ENCODE measurements at places on chromosomes 6 and 20.

DNA sequence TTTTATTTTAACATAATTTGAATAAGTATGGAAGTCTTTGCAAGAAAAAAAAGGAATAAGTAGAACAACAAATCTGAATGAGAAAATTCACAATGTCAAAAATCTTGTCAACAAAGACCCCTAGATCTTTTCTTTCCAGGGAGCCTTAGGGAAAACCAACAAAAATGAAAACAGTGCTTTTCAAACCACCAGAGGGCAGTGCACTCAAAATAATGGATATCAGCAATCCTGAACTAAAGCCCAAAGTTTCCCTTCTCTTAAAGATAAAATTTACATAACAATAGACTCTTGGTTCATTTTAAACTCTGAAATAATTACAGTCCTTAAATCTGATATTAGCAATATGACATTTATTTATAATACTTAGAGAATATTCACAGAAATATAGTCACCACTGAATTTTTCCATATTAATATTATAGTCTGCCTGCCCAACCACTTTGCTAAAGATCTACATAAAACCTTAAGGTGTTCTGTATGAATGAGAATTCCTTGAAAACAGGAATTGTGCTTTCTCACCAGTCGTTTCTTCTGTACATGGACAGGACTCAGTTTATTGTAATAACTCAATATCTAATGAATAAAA, 105.3 kb upstream of the BMP5 start:
- no peak for DNase-seq

DNA sequence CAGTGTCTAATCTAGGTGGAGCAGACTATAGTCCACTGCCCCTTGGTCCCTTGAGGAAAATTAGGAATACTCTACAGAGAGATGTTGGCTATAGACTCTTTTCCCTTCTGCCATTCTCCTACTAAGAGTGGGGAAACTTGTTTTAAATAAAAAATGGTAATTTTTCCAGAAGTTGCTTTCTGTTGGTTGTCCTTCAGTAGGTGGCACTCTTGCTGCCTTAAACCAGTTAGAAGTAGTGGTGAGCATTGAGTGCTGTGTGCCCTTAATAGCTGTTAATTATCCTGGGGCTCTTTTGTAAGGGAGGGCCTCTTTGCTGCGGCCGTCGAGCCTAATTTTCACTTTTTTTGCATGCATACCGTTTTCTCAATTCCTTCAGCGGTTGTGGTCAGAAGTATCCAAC, 2.8 kb downstream of the CMTR1 start:
- no peak for DNase-seq

GRCh38 chr20:6884114-6884513, 116.6 kb downstream of the BMP2 start:
- no peak for DNase-seq

DNA sequence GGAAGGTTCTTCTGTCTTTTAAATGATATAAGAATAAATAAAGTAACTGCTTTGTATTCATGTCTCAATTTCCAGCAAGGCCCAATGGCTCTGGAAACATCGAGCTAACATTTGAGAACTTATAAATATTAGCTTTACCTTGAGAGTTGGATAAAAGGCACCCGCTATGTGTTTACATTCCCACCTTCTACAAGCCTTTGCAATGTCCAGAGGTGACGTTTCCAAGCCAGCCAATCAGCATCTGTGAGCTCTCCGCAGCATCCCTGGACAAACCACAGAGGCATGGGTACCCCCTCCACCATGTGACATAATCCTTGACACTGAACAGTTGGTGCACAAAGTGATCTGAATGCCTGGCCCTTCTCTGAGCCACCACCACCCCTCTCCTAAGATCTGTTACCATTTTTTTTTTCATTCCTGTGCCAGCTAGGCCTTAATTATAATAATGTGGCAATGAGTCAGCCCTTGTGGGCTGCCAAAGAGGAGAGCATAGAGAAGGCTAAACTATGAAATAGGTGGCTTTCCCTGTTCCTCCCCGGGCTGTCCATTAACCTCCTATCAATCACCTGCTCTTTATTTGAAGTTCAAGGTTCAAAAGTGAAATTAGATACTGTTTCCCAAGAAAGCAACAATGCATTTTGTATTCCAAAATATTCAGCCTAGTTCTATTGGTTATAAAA, 4.1 kb downstream of the CBLN4 start:
- no peak for DNase-seq

GRCh38 chr6:169970306-169970988, 219.0 kb downstream of the ERMARD start:
- DNase-seq = no peak

- no peak for DNase-seq
These were observed 153.4 kb downstream of the SYNDIG1 start for GRCh38 chr20:24622856-24623255.

DNA sequence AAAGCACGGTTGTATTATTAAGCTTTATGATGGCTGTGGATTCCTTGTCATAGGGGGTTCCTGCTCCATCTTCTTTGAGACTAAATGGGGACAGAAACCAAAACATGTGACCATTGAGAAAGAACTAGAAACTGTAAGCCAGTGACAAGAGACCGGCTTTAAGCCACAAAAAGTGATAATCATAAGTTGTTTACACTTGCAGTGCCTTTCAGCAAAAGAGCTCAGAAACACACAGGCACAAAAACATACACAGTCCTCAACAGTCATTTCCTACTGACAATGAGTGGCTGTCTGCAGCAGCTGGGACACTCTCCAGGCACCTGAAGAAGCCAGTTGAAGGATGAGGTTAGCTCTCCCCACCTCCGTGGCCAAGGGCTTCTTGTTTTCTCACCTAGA, 20.0 kb upstream of the UBE2J1 start:
- no peak for DNase-seq

- no peak for DNase-seq
These were observed 281.5 kb downstream of the SLC35F1 start for GRCh38 chr6:118188561-118188960.

DNA sequence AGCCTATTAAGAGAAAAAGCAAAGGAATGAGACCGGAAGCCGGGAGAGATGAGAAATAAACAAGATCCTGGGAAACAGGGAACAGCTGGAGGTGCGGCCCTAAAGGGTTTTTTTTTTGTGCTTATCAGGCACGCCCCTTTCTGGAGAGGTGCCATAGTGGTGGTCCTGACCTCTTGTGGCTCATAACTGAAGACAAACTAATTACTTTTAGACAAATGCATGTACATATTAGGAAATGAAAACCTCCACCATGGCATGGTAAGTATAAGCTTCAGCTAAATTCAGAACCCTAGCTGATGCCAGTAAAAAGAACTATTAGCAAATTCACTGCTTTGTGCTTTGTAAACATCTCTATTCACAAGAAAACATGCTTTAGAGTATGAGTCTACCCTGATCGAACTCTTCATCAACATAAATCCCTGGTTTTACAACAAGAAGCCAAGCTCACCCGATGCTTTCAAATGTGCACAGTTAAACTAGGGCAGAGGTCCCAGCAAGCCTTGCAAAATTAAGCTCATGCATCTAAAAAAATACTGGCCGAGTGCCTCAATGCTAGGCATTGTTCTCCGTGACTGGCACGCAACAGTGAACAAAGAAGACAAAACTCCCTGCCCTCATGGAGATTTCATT, 96.4 kb upstream of the MRPS10 start:
- no peak for DNase-seq

DNA sequence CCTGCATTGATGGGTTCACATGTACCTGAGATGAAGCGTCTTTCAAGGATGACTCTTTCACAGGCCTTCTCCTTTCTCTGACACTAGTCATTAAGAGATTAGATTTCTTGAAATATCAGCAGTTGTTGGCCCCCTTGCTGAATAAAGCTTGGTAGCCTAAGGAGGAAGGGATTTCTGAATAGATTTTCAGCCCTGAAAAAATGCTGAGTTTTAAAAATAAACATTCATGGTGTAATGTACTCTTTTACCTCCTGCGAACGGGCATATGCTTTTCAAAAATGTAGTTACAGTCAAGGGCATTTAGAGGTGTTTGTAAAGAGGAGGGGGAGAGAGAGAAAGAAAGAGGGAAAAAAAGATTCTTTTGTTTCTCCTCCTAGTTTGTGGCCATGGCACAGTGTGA, 222.7 kb downstream of the SOX4 start:
- no peak for DNase-seq

- DNase-seq = no peak
These were observed 118.2 kb upstream of the PRSS16 start for GRCh38 chr6:27129095-27129815.

GRCh38 chr6:11425431-11425871, 112.1 kb upstream of the TMEM170B start:
- DNase-seq = no peak

DNA sequence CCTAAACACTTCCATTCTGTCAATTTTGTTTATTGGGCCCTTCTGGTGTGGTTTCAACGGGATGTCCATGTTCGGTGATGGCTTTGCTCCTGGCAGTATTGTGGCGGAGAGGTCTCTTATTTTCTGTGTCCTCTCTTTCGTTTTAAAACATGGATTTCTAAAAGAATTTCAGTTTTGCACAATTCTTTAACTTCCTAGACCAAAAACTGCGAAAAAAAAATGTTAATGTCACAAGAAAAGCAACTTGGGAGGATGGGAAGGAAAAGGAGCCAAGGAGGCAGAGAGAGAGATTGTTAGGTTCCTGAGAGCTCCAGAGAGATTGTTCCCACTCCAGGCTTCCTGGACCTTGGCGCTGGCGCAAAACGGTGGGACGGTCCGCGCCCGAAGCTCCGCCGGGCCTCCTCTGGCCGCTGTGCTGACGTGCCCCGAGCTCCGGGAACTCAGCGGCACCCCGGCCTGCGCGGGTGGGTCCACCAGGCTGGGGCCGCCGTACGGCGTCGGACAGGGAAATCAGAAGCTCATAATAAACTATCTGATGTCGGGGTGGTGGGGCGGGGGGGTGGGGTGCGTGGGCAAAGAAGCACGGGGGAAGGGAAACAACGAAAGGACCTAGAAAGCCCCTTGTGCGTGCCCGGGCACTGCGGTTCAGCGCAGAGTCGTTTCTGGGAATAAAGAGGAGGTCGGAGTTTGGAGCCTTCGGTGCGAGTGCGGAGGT, 951 bp upstream of the OLIG3 start:
- no peak for DNase-seq

DNA sequence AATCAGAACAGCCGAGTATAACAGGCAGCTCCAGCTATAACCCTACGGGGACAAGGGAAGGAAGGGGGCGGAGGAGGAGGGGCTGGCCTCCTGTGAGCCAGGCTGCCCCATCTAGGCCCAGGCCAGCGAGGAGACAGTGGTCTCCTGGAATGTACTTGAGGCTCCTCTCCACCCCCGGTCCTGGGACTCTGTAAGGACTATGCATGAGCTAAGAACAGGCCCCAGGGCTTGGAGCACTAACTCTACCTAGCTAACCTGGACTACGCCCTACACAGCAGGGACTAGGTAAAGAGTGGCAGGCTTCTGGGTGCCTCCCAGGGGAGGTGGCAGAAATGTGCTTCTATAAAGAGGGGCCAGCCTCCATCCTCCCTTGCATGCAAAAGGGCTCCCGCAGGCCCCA, 8.9 kb downstream of the KCNK15 start:
- DNase-seq = no peak

DNA sequence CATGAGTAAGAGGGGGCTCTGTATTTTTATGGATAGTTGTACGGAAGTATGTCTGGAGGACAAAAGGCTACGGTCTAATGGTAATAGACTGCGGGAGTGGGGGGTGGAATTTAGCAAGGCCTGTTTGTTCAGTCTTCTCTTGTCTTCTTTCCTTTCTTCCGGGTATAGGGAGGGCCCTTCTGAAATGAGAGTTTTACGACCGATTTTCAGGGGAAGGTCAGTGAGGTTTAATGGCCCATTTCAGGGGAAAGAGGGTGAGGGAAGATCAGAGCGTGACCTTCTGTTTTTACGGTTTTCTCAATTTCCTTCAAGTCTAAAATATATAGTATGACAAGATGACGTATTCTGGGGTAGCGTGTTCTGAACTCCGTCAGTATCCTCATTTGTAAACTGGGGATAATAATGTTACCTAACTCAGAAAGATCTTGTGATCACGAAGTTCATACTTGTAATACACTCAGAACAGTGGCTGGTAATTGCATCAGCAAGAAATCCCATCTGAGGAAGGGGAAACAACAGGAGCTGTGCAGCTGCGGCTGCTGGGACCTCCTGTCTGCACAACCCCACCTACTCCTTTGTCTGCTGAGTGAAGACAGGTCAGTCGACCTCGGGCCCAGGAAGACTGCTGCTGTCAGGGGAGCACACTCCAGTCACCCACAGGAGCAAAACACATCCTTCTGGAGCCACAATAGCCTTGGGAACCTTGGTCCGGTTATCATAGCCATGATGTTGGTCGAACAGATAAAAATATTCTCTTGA, 90.4 kb downstream of the MAP3K7 start:
- no peak for DNase-seq

GRCh38 chr20:52590100-52590499, 382.1 kb upstream of the TSHZ2 start:
- no peak for DNase-seq

All from CD4-positive, alpha-beta T cell treated with Interferon alpha-2 for 1 hour (primary cell).